ENCODE measurements at places on chromosomes 1 and 21.

DNA sequence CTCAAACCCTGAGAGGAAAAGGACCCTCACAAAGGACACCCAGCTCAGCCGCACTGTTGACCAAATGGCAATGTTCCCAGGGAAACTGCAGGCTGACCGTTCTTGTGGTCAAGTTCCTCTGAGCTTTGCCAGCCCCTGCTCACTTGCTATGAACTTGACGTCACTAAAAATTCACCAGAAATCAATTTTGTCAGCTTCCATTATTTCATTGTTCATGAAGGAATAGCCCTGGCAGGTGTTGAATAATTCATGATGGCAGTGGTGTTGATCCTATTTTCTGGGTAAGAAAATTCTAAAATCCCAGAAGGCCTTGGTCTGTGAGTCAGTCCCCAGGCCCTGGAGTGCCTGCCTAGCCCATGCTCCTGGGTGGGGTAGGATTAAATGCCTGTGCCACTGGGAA is 318.9 kb downstream of the ZNF326 start:
- DNase-seq, result no peak

DNA sequence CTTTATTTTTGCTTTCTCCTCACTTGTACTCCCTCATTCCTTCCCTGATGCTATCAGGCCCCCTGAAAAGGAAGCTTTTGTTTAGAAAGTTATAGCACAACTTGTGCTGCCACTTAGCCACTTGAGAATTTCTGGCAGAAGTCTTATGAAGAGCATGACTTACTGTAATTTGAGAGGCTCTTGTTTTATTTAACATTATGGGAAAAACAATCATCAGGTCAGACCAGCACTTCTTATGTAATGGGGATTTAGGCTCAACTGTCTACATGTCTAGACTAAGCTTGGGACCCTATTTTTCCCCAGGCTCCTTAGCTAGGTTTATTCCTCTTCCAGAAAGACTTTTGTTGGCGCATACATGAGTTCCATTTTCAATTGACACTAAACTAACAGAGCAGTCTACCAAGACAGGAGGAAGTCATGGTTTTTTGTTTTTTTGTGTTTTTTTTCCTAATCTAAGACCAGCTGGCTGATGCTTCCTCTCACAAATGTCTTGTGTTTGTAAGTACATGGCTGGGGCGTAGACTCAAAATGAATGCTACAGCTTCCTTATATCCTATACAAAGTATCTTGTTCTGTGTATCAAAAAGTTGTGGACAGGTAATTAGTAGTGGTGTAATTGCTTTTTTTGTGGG is 31.5 kb downstream of the TNFSF4 start:
- no peak for DNase-seq

DNA sequence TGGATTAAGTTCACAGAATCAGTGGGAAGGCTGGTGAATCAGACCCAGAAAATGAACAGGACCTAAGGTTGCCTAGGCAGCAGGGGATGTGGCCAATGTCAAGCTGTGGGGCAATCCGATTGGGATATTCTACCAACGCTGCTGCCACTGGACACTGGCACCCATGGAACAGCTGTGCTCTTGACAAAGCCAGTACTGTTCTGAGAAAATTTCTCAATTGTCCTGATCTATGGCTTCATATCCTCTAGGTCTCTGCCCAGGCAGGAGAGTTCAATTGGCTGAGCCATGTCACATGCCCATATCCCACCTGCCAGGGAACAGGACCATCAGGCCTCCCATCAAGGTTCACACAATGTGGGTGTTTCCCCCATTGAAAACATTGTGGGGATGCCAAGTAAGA is 6.2 kb downstream of the TACSTD2 start:
- no peak for DNase-seq

- no peak for DNase-seq
Observed at GRCh38 chr1:30732277-30732996, 9.1 kb upstream of the MATN1 start.

DNA sequence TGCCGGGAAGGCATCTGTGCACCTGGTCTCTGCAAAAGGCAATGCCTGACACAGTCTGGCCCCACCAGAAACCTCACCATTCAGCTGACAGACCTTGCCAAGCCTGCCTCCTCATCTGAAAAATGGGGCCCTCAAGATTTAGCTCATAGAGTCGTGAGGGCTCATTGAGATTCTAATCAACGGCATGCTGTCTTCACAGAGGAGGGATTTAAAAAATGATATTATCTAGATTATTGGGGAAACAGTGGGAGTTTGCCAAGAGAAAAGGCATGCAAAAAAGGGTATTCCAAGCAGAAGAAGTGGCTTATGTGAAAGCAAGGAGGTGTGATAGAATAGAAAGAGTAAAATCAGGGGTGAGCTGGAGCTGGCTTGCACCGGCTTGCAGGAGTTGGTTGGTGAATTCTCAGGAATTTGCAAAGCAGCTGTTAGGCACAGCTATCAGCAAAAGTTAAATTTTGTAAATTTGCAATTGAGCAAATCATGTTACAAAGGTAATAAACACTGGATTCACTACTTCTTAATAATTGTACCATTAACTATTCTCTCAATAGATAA is 91.7 kb upstream of the WNT4 start:
- peak; percentile 2 for DNase-seq

DNA sequence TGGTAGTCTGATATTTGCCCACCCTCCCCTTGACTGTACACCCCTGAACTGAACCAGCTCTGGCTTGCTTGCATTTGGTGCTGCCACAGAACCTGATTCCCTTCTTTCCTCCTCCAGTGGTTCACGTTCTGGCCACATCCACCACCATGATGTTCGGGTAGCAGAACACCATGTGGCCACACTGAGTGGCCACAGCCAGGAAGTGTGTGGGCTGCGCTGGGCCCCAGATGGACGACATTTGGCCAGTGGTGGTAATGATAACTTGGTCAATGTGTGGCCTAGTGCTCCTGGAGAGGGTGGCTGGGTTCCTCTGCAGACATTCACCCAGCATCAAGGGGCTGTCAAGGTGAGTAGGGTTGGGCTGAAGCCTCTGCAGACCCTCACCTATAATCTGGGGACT is 1.8 kb downstream of the CDC20 start:
- DNase-seq, result no peak

DNA sequence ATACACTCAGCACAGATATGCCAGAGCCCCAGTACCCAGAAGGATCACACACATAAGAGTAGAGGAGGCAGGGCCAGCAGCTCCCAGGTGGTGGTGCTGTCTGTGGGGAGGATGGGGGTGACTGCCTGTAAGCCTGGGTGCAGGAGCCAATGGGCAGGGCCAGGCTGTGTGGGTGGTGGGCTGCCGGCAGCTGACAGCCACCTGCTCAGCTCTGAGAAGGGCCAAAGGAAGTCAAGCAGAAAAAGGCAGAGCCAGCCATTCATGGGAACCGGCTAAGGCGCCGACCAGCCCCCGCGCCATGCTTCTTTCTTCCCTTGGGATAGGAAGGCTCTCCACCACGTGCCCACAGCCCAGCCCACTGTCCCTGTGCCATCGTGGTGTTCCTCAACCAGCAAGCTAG is 14.1 kb downstream of the PIK3C2B start:
- no peak for DNase-seq

GRCh38 chr1:246108278-246108925 is 398.7 kb downstream of the SMYD3 start:
- no peak for DNase-seq

DNA sequence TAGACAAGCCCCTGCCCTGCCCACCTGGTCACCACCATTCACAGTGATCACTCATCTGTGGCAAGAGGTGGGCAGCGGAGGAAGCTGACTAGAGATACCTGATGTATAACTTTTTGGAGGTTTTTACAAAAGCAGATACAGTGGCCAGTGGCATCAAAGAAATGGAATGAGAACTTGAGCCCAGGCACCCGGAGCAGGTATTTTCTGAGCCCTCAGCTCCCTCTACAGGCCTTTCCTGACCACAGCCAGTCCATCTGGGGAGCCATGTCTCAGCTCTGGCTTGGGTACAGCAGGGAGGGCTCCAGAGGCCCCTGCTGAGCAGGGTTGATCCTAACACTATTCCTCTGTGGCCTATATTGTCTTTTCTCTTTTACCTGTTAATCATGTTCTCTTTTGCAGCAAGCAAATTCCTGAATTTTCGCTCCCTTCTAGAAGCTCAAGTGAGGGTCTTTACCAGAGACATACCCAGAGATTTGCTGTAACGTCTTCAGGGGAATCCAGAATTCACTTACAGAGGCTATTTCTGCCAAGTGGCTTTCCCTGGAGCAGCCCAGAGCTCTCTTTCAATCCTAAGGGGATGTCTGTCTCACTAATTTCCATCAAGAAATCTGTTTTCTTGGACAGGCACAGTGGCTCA is 27.3 kb downstream of the GPR157 start:
- no peak for DNase-seq

- peak; percentile 85 for DNase-seq
Observed at GRCh38 chr1:156295391-156295947, at the start of gene GLMP. Gene GLMP (minus strand): TSS chr1:156295679. CDS start chr1:156295645, 34 bp downstream.

DNA sequence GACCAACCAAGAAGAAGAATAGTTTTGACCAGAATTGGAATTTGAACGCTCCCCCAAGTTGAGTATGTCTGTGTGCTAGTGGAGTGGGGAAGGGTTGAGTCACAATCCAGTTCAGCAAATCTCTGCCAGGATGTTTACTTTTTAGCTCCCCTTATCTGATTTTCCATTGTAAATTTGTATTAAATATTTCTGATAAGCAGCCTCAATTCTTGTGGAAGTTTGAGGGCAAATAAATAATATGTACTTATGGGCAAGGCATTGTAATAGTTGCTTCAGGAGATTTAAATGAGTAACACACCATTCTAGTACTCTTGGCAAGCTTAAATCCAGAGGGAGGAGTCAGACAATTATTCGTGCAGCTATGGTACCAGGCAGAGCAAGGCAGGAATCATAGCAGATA is 14.4 kb downstream of the CXADR start:
- DNase-seq, result no peak

GRCh38 chr21:34599534-34600101 is 15.3 kb downstream of the RCAN1 start:
- DNase-seq, result no peak

DNA sequence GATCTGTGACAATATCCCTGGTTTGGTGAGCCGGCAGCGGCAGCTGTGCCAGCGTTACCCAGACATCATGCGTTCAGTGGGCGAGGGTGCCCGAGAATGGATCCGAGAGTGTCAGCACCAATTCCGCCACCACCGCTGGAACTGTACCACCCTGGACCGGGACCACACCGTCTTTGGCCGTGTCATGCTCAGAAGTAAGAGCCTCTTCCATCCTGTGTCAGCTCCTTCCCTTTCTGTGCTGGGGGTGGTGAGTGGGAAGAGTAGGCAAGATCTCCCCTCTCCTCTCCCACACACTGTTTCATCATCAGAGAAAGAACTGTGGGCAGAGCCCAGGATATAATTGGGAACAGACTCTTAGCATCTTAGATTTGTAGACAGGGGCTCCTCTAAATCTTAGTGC is 6.1 kb downstream of the WNT2B start:
- no peak for DNase-seq

DNA sequence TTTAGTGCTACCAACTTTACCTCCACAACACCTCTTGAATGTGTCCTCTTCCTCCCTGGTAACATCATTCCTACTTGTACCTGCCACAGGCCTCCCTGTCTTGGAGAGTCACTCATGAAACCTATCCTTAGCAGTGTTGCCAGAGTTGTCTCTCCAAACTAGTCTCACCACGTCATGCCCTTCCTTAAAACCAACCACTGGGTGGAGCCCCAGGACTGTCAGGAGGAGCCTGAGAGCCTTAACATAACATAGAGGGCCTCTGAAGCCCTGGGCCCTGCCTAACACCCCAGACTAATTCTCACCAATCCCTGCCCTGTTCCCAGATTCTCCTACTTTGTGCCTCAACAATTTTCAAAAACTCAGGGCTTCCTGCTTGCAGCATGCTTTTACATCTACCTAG is 65.3 kb downstream of the ZNF697 start:
- peak; percentile 54 for DNase-seq

DNA sequence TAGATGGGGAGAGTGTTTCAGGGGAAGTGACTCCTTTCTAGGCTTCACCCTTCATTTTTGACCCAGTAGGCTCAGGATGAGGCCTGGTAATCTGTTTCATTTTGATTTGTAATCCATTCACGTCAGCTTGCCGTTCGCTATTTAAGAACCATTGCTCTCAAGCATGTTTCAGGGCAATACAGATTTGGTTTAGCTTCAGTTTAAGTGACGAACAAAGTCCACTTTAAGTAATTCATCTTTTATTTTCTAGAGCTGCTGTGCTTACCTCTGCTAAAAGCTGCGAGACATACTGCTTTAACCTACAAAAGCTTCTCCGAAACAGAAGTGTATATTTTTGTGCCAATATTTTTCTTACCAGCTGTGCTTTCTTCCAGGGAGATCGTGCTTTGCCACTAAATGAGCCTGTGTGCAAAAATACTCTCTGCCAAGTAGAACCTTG is 8.9 kb upstream of the FMO3 start:
- no peak for DNase-seq

DNA sequence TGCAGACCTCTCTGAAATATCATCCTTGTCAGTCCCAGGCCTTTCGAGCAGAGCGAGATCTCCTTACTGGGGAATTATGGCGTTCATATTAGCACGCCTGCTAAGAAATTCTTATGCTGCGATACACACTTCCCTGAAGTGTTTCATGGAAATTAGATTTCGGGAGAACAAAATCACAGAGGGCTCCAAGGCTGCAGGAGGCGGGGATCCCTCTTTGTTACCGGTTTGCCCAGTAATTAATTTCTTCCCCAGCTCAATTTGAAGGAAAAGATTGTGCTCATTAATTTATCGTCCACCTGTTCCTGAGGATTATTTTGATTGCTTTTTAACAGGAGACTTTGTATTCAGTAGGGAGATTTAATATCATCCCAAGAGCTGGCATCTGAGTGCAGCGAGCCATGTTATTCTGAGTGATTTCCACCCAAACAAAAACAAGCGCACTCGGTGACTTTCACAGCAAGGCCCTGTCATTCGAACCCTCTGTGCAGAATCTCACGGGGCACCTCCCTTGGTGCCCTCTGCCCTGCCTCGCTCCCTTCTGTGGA is 202.3 kb upstream of the GALNT2 start:
- no peak for DNase-seq

GRCh38 chr1:212053993-212054392 is 18.4 kb downstream of the DTL start:
- DNase-seq, result no peak

DNA sequence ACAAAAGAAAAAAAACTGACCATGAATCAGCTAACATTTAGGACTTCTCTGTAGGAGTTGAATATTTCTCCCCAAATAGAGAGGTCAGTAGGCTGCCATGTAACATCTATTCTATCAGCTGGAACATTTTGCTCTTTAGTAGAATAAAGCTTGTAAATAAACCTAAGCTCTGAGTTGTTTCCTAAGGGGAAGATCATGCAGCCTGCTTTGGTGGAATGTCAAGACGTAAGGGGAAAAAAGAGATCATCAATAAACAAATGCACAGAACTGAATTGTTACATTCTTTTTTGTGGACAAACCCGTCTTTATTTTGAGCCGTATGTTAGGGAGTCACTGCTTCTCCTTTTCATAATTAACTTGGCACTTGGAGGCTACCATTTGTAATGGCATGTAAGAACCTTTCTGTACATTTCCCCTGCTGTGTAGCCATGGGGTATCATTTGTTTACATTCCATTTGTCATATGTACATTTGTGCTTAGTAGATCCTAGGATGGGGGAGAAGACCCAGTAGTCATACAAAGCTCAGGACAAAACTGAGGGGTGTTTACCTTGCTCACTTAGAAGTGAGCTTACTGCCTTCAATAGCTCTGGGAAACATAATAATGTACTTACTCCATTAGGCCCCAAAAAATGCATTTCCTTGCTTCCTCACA is 10.8 kb upstream of the PALMD start:
- DNase-seq, result no peak

GRCh38 chr21:38486221-38486620 is 12.1 kb downstream of the ERG start:
- DNase-seq, result no peak

- DNase-seq, result no peak
Observed at GRCh38 chr1:50637460-50637859, 214.2 kb upstream of the DMRTA2 start.

- DNase-seq, result no peak
Observed at GRCh38 chr1:67599085-67599484, 85.9 kb upstream of the GADD45A start.
